ENCODE measurements at places on chromosomes 5 and 9.

DNA sequence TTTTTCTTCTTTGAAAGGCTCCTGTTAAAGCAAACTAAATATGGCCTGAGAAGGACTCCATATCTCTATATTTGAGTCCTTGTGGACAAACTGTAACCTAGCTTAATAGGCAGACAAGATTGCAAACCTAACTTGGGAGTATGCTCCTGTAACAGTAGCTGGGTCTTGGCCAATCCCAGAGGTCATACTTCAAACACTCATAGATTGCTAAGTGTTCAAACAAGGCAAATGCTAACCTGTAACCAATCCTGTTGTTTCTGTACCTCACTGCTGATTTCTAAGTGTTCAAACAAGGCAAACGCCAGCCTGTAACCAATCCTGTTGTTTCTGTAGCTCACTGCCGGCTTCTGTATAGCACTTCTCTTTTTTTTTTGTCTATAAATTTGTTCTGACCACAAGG lies 50.6 kb upstream of the CLK4 start:
- no peak for DNase-seq

- DNase-seq = no peak
These were observed 208.3 kb upstream of the ZNF608 start for GRCh38 chr5:124954784-124955183.

- no peak for DNase-seq
These were observed 358.8 kb upstream of the ADAMTS16 start for GRCh38 chr5:4781299-4781698.

DNA sequence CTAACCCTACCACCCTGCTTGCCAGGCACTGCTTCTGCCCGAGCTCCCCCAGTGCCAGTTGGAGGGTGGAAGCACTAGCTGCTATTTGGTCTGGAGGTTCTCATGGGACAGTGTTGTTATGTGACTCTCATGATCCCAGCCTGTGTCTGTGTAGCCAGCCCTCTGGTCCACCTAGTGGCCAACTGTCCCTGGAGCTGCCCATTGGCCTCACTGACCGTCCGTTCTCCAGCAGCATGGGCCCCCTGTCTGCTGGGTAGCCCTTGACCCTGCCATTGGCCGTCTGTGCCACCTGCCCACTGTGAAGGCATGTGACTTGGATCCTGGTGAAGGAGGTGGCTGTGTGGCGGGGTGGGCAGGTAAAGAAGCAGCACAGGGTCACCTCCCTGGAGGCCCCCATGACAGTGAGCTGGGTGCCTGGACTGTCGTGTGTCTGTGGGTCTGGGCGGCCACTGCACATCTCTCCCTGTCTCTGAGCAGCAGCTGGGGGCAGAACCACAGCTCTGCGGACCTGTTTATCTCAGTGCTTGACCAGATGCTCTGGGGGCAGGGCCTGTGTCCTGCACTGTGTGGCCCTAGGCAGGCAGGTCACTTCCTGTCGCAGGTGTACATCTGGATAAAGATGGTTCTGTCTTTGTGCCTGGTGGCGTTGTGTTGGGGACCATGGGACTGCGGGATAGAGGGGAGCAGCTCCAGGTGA lies 11.4 kb downstream of the PHF2 start:
- DNase-seq = no peak

- no peak for DNase-seq
These were observed 619.5 kb downstream of the IRX1 start for GRCh38 chr5:4215143-4215542.

DNA sequence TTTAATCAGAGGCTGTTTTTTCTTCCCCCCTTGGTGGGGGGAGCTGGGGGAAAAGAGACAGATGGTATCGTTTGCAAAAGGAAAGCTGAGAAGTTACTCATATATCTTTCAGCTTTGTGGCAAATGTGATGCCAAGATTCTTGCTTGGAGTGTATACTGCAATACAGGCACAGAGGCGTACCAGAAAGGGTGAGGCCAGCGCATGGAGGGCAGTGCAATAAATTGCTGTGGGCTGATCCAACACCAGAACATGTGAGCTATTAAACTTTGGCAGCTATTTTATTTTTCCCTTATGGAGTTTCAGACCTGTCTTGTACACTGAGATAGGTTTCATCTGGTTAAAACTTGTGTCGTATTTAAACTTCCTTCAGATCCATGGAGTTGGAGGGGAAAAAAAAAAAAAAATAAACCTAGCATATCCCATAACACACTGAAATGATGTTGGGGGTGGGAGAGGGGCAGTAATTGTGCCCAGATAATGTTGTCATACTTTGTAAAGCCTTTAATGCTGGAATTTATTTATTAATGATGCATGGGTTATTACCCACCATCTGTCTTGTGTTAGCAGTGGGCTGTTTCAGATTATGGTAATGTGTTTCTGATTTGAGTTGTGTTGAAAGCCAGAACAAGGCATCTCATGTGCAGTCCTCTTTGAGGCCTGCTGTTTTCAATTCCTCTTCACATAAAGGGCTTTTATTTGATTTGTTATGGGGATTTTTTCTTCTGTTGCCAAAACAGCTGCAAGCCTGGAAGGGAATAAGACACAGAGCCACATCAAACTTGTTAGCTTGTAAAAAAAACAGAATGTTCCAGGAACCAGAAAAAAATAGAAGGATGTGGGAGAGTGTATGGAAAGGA lies 891.3 kb downstream of the TLE1 start:
- peak; percentile 62 for DNase-seq

GRCh38 chr9:2120926-2121689 lies 106.0 kb downstream of the SMARCA2 start:
- DNase-seq = peak; percentile 67

DNA sequence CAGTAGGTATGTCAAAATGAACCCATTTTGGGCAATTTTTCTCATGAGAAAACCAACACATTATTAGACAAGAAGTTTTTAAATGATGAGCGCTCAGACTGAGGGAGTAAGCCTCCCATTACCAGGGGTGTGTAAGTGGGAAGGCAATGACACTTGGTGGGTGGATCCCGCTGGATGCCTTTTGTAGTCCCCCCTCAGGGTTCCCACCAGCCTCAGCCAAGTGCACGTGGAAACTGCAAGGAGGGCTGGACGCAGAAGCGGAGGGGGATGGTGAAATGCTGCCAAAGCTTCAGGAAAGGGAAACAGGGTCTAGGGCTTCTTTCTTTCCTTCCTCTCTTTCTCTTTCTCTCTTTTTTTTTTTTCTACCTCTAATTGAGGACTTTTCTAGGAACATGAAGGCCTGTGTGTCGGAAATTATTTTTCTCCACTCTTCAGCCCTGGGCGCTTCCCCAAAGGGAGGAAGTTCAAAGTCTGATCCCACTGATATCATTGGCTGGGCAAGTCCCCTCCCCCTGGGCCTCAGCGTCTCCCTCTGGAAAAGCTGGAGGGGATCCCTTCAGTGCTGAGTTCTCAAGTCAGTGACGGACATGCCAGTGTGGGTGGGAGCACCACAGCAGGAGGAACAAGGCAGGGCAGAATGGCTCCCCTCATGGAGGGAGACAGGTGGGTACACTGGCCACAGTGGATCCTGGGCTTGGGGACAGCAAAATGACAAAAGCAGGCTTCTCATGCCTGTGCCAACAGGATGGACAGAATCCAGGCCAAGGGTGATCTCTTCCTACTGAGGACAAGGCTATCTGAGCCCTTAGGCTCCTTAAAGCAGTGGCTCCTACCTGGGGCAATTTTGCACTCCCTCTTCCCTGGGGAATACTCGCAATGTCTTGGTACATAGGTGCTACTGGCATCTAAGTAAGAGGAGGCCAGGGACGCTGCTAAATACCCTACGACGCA lies 23.9 kb upstream of the SLC25A51 start:
- DNase-seq = no peak

- DNase-seq = peak; percentile 57
These were observed 24.8 kb downstream of the PTBP3 start for GRCh38 chr9:112308588-112308987.

DNA sequence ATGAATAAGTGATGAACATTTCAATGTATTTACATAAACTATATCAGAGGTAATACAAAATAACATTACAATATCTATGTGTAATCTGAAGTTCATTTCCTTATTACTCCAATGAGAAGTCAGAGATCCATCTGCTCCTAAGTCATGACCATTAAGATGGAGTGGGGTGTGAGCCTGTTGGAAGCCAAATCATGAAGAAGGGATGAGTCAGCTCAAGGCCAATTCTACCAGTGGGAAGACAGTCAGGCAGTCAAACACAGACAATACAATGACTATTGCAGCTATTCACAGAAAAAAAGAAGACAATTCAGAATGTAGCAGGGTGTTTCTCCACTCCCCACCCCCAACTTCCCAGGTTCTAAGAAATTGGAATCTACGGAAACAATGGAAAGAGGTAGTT lies 155.0 kb downstream of the NFIB start:
- no peak for DNase-seq

GRCh38 chr5:68372161-68372560 lies 156.6 kb downstream of the PIK3R1 start:
- DNase-seq = no peak

- no peak for DNase-seq
These were observed 42.4 kb downstream of the C5orf15 start for GRCh38 chr5:133925866-133926488.

- no peak for DNase-seq
These were observed 99.1 kb downstream of the AOPEP start for GRCh38 chr9:94825611-94825958.

GRCh38 chr9:81844131-81844567 lies 84.1 kb upstream of the SPATA31D4 start:
- DNase-seq = no peak

- no peak for DNase-seq
These were observed 110.8 kb upstream of the FSTL4 start for GRCh38 chr5:133723126-133723525.

GRCh38 chr5:101505891-101506570 lies 602.9 kb upstream of the ST8SIA4 start:
- DNase-seq = no peak

GRCh38 chr9:113755433-113755832 lies 120.7 kb upstream of the ZNF618 start:
- no peak for DNase-seq

DNA sequence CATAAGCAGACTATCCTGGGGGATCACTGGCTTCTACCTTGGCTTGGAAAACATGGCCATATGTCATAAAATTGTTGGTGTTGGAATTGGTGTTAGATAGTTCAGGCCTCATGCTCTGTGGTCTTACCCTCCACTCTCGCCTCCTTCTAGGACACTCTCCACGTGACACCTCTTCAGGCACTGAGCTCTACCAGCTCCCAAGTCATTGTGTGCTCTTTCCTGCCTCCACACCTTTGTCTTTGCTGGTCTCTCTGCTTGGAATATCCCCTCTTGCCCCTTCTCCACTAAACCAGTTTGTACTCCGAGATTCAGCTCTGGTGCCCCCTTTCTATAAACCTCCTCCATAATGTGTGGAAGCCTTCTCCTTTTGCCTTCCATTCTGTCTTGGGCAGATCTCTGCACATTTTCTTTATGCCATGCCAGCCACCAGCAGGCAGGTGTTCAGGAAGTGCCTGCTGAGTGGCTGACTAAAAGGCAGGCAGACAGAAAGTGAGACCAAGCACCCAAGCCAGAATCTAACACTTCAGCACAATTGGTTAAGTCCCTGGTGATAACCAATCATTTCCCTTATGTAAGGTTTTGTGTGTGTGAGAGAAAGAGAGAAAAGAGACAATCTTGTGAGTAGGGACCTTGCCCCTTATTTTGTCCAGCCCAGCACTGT lies 37.7 kb downstream of the SAR1B start:
- no peak for DNase-seq

GRCh38 chr5:125203912-125204311 lies 457.5 kb upstream of the ZNF608 start:
- no peak for DNase-seq

Measured in astrocyte of the hippocampus (primary cell).